NCI-H1092 treated with DMSO at 0.1 percent for 48 hours (cell line): ENCODE measurements at places on chromosomes 2 and 18.
A peak's percentile ranks its signal among the peaks of the same experiment; 100 is the strongest.

- DNase-seq = no peak
Measured at GRCh38 chr2:154173919-154174318, 302.2 kb downstream of the GALNT13 start.

- DNase-seq = no peak
Measured at GRCh38 chr2:106339132-106339531, 129.1 kb downstream of the RGPD3 start.

- no peak for DNase-seq
Measured at GRCh38 chr2:143296089-143296488, 166.9 kb downstream of the ARHGAP15 start.

DNA sequence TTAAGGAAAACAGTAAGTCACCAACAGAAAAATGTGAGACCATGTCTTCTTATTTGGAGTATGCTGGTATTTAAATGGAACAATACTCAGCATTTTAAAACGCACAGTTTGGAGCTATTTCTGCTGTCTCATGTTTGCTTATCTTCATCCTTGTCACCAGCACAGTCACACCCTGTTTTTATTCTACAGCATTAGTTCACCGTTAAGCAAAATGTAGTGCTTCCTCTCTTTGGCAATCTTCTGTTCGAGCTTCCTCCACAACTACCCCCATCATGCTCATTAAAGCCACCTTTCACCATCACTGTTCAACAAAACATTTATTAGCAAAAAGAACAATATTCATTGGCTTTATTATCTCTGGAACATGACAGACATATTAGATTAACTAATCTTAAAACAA lies 64.0 kb downstream of the SLC40A1 start:
- DNase-seq = no peak

GRCh38 chr2:206324869-206325268 lies 50.4 kb downstream of the ZDBF2 start:
- DNase-seq = no peak

DNA sequence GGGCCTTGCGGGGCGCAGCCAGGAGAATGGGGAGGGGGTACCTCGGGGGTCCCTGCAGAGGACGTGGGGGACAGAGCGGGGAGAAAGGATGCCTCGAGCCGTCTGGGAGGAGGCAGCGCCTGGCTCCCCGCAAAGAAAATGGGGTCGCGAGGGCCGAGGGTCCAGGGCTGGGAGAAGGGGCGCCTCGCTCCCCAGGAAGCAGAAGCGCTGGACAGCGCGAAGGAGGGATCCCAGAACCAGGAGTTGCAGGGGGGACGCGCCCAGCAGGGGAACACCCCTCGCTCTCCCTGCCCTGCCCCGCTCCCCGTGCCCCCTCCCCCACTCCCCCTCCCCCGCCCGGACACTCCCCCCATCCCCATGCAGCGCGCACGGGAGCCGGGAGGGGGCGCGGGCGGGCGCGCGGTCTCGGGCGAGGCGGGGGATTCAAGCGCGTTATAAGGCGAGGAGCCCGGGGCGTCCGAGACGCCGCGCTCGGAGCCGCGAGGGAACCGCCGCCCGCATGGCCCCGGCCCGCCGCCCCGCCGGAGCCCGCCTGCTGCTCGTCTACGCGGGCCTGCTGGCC lies at the start of gene ERFE:
TSS of gene ERFE (plus strand) at position 462 of the 562 bp plus-strand sequence. CDS start at position 500, 38 bp downstream.
- peak; percentile 1 for DNase-seq

GRCh38 chr2:54725343-54726099 lies 2.1 kb downstream of the EML6 start:
- peak; percentile 1 for DNase-seq

DNA sequence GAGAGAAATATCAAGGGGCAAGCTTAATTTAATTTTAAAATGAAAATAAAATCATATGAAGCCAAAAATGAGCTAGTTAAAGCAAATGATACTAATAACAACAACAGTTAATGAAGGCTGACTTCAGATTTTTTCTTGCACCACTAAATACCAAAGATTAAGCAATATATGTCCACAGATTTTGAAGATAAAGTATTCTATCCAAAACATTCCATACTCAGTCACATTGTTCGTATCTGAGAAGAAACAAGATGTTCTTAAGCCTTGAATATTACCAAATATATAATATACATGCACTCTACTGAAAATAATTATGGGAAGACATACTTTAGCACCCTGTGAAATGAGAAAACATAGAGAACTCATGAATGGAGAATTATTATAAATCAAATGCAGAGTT lies 593.3 kb upstream of the SYT4 start:
- no peak for DNase-seq

GRCh38 chr2:151181524-151181923 lies 80.1 kb downstream of the RBM43 start:
- no peak for DNase-seq

DNA sequence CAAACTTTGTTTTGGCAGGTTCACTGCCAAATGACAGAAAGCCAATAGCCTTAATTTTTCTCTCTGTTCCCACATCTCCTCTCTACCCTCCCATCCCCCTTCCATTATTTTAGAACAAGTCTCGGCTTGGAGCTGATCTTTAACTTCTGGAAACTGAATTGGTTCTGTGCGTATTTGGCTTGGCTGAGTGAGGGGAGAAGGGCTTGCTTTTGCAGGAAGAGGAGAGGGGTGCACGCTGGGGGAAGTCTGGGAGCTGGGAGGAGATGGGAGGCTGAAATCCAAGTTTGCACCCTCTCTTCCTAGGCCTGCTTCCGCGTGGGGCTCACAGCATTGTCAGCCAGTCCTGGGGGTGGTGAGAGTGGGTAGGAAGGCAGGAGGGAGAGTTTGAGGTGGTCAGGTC lies 176.1 kb upstream of the SPRED2 start:
- DNase-seq = no peak

DNA sequence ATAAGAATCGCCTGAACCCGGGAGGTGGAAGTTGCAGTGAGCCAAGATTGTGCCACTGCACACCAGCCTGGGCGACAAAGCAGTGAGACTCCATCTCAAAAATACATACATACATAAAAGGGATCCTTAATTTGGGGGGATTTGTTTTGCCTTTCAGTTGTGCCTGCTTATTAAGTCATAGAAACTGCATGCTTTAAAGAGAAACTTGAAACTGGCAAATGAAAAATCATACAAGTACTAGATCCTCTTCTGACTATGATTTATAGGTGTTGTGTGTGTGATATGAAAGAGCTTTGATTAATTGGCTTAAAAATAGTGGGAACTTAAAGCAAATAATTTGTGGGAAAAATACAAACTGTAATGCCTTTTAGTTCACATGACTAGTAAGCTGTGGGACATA lies 963.7 kb downstream of the CNTNAP5 start:
- DNase-seq = no peak

- DNase-seq = no peak
Measured at GRCh38 chr2:19348692-19349091, 9.7 kb downstream of the OSR1 start.

GRCh38 chr2:145815933-145816332 lies 1296.0 kb upstream of the ZEB2 start:
- DNase-seq = no peak

- DNase-seq = peak; percentile 30
Measured at GRCh38 chr2:173568054-173568453, 213.4 kb downstream of the CDCA7 start.

- no peak for DNase-seq
Measured at GRCh38 chr2:94997981-94998930, 27.3 kb upstream of the MAL start.

DNA sequence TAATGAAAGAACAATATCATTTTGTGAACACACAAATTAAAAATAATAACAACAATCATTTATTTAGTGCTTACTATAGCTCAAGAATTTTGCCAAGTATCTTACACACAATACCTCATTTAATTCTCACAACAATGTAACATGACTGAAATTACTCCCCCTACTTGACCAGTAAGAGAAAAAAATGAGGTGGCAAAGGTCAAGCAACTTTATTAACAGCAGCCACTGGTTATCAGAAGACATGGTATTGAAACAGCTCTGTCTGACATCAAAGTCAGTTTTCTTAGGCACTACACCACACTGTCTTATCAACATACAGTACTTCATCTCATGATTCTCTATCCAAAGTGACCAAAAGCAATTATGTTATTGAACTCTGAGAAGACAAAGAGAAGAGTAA lies 389.4 kb downstream of the ZEB2 start:
- no peak for DNase-seq

- no peak for DNase-seq
Measured at GRCh38 chr2:36698993-36699392, 2.5 kb downstream of the VIT start.

DNA sequence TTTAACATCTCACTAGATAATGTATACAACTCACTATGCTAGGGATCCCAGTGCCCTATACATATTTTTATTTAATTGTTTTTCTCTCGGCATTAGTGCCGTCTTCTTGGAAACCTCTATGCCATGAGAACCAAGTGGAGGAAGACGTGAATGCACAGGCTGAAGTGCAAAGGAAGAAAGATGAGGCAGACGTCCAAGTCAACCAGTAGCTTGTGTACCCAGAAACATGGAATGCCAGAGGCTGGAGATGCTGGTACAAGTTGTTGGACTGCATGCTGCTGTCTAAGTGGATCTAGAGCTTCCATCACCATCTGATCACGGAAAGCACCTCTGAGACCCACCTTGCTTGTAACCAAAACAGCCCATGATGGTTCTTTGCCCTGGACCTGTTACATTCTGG lies 12.5 kb upstream of the GEMIN6 start:
- no peak for DNase-seq

DNA sequence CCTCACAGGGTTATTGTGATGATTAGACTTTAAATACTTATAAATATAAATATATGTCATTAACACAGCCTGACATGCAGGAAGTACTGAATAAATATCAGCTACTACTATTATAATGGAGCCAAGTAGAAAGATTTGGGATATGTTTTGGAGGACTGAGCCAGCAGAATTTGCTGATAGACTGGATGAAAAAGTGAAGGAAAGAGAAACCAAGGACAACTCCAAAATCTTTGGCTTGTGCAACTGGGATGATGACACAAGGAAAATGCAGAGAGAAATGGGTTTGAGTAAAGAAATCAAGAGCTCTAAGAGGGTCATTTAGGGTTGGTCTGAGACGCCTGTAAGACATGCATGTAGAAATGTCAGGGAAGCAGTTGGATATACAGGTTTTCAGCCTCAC lies 15.6 kb downstream of the ADD2 start:
- no peak for DNase-seq

DNA sequence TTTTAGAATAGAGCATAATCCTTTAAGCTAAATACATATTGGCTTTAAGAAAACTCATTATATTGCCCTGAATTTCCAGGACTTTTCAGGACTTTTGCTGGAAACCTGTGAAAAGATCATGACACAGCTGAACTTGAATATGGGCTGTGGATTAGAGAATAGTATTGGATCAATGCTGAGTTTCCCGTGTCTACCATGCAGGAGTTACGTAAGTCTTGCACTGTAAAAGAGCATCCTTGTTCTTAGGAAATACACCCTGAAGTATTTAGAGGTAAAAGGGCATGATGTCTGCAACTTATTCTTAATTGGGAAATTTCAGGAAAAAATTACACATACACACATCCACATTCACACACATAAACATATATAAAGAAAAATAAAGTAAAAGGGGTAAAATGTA lies 82.1 kb downstream of the ZFP36L2 start:
- no peak for DNase-seq

- DNase-seq = no peak
Measured at GRCh38 chr2:130966775-130967490, 126.3 kb downstream of the FAM168B start.

DNA sequence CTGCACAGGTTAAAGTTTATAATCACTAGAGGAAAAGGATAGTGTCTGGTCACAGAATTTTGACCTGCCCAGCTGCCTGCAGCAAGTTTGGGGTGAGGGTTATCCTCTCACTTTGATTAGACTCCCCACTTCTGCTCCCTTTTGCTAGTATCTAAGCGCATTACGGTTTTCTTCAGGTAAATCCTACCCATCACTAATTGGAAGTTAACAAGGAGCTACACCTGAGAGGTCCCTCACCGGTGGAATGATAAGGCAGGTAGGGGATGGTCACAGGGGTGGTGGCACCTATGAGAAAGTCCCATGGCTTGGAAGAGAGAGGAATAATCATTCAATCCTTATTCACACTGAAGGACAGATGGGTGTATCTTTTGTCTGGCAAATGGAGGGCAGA lies 7.6 kb downstream of the BCL2 start:
- no peak for DNase-seq
